ENCODE measurements at places on chromosomes 6 and 20.

DNA sequence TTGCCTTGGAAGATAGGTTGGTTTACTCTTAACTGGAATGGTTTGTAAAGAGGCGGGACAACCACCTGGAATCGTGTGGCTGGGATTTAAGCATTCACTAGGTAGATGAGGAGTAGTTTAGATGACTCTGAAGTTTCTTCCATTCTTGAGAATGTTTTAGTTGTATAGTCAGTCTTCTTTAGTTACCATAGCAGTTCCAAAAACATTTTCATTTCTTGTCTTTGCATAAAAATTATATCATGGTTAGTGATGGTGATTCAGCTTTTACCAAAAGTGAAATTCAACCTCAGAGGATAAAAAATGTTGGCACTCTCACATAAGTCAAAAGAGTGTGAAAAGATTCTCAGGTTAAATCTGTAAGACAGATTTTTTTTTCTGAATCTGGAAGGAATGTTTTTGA, 70.3 kb downstream of the SMAP1 start:
- no peak for DNase-seq

DNA sequence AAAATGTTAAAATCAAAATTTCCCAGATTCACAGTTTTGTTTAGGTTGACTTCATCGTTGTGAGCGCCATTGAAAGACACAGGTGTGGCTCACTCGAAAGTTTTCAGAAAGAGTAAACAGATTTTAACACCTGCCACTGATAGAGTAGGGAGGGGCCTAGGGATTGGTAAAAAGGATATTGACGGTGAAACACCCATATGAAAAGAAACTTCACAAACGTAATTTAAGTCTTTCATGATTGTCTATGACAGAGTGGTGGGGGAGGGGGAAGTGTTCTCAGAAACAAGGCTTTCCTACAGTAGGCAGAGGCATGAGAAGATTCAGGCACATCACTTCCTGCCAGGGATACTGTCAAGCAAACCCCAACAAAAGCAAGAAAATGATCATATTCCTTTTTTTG, 101.4 kb downstream of the PERP start:
- no peak for DNase-seq

- DNase-seq: no peak
Measured at GRCh38 chr20:63733579-63734081, 2.8 kb upstream of the LIME1 start.

GRCh38 chr20:6765469-6766058, 1.9 kb upstream of the BMP2 start:
- peak; percentile 81 for DNase-seq

- DNase-seq: no peak
Measured at GRCh38 chr6:135306740-135307420, 125.8 kb downstream of the MYB start.

- DNase-seq: no peak
Measured at GRCh38 chr6:96621983-96622382, 59.1 kb downstream of the FHL5 start.

- DNase-seq: no peak
Measured at GRCh38 chr6:101531538-101531937, 138.0 kb downstream of the GRIK2 start.

DNA sequence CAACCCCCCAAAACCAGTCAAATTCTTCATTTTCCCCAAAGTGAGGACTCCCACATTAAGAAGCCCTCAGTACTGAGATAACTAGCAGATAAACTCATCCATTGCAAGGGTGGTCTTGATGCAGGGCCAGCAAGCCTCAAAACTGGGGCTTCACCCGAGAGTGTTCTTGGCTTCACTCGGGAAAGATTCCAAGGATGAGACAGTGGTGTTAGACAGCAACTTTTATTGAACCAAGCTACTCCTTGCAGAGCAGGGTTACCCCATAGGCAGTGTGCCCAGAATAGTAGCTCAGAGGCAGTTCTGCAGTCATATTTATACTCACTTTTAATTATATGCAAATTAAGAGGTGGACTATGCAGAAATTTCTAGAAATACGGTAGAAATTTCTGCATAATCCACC, 15.8 kb upstream of the HLA-DQA1 start:
- no peak for DNase-seq
